ENCODE measurements at places on chromosomes 1 and 21. TPM values are rescaled to one million over a fixed set of nuclear protein-coding genes. Genes with fewer than 3 reads are reported as not detected.
A peak's percentile ranks its signal among the peaks of the same experiment; 100 is the strongest.

KRTAP12-2 gene
- not detected for total RNA-seq

USP24 gene
- total RNA-seq = 80.4 TPM

SGIP1 gene
- not detected for total RNA-seq

LRRN2 gene
- total RNA-seq = not detected

DNA sequence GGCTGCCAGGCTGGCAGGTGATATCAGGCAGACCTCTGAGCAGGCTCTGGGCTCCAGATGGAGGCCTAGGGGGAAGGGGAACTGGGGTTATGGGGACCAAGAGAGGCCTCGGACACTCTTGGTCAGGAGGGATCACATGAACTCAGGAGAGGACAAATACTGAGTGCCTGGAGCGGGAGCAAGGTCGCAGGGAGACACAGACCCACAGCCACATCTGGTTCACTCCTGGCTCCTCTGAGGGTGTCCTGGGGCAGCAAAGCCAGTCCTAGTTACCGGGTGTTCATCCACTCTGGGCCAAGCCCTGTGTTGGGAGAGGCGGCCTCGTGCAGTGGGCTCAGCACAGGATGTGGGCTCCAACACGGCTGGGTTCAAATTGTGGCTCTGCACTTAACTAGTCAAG lies 239.0 kb downstream of the PTPRU start:
- no peaks in the 10 kb centered on the region for H3K36me3 ChIP-seq
- H3K4me1 ChIP-seq = no peaks in the 10 kb centered on the region
- peaks cover 15% of the 10 kb centered on the region for H3K27me3 ChIP-seq
- no peak overlapping the region for H3K4me3 ChIP-seq

DNA sequence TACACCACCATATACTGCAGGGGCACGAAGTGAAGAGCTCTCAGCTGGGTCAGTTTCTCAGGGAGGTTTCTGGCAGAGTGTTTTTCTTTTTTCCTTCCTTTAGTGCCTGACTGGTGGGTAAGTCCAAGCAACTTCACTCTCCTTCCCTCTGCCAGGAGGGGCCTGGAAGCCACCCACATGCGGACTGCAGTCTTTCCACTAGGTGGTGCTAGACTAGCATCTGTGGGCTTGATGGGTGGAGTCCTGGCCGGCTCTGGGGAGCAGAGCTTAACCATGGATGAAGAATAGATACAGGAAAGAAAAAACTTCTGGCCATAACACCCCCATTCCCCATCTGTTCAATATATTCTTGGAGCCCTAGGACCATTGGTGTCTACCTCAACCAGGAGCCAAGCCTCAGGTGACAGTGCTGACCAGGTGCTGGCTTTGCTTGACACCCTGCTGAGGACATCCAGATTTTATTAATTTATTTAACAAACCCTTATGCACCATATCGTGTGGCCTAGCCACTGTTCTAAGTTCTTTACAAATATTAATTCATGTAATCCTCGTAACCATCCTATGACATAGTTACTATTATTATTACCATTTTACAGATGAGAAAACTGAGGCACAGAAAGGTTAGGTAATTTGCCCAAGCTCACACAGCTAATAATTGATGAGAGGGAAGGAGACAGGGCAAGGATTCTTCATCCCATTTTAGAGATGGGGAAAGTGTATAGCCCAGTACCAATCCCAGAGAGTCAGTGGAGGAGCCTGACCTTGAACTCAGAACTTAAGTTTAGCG lies 126.7 kb upstream of the CSF3R start:
- H3K4me1 ChIP-seq = peaks cover 30% of the 10 kb centered on the region
- no peak overlapping the region for H3K4me3 ChIP-seq
- H3K27ac ChIP-seq = no peak overlapping the region
- H3K27me3 ChIP-seq = peaks cover 21% of the 10 kb centered on the region
- no peaks in the 10 kb centered on the region for H3K36me3 ChIP-seq

DNA sequence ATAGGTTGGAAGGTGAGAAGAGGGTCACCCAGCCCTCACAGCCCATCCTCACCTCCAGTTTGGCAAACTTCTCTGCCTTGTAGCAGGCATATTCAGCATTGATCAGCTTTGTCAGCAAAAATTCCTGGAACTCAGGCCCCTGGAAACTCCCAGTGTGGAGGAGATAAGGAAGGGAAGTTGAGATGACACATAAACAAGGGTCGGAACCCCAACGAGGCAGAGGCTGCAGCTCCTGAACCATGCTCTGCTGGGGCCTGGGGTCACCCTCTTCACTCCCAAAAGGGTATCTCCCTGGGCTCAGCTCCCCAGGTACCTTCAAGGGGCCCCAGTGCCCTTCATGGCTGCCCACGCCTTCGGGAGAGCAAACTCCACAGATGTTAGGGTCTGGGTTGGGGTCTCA lies 60.4 kb downstream of the RAP1GAP start:
- peaks cover 13% of the 10 kb centered on the region for H3K27me3 ChIP-seq
- H3K4me1 ChIP-seq = no peaks in the 10 kb centered on the region
- H3K4me3 ChIP-seq = no peak overlapping the region

DNA sequence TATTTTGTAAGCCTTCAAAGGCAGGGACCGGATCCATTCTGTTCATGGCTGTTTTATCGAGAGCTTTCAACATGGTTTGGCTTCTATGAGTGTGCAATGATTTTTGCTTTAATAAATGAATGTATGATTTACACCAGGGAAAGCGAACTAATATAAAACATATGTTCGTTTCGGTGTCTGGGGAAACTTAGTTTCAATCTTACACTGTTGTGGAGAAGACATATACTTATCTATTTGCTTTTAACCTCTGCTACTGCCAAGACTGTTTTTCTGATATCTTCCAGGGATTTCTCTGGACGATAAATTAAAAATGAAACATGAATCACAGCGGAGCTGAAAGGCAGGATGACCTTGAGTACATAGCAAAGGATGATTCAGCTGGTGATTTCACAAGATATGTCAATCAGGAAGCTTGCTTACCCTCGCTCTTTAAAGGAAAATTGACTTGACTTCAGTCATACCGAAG lies 14.7 kb upstream of the CYYR1 start:
- no peaks in the 10 kb centered on the region for H3K4me1 ChIP-seq
- H3K36me3 ChIP-seq = no peaks in the 10 kb centered on the region
- no peak overlapping the region for H3K4me3 ChIP-seq
- H3K27me3 ChIP-seq = no peaks in the 10 kb centered on the region
- H3K27ac ChIP-seq = no peak overlapping the region
- DNase-seq = no peak

DNA sequence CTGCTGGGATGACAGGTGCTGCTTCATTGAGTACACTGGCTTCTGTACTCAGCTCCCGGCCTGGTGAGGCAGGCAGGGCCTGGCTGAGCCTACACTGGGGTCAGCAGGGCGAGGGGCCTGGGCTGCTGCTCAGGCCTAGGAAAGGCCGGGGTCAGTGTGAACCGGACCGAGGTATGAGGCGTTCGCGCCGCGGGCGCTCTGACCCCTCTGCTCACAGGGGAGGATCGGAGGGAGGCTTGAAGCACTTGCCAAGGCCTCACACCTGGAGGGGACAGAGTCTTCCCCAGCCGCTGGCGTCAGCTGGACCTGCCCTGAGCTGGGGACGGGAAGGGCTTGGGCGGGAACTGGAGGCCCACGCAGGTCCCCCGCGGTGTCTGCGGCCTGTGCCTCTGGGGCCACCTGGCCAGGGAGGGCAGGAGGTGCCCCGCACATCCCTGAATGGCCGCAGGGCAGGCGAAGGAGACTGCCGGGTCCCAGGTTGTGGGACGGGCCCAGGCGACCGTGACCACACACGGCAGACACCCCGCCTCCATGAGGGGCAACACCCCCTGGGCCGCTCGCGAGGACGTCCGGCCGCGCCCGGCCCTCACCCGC lies 466 bp downstream of the PEX10 start:
- peak overlapping the region; percentile 60 for H3K4me3 ChIP-seq
- peaks cover 23% of the 10 kb centered on the region for H3K4me1 ChIP-seq
- H3K27me3 ChIP-seq = no peaks in the 10 kb centered on the region

DNA sequence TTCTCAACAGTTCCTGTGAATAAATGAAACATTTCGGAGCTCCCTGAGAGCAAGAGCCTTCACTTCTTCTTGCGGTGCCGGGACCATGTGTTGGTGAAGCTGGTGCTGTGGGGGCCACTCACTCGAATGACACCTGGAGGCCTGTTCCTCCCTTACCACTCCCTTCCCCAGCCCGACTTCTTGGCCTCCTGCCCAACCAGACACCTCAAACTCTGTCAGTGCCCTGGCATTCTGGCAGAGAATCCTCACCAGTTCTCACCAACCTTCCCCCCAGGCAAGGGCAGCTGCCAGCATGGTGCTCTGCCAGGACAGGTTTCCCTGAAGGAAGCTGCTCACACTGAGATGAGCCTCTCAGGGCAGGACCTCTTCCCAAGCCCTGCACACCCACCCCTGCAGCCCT lies 68.3 kb downstream of the MPZL1 start:
- H3K27me3 ChIP-seq = no peaks in the 10 kb centered on the region
- no peaks in the 10 kb centered on the region for H3K4me1 ChIP-seq
- DNase-seq = no peak

- no peaks in the 10 kb centered on the region for H3K4me1 ChIP-seq
- DNase-seq = no peak
- H3K4me3 ChIP-seq = no peak overlapping the region
- no peaks in the 10 kb centered on the region for H3K36me3 ChIP-seq
- H3K27me3 ChIP-seq = no peaks in the 10 kb centered on the region
These were observed 167.2 kb downstream of the CYYR1 start for GRCh38 chr21:26405735-26406361.

- no peaks in the 10 kb centered on the region for H3K4me1 ChIP-seq
- no peaks in the 10 kb centered on the region for H3K36me3 ChIP-seq
- no peak overlapping the region for H3K27ac ChIP-seq
- DNase-seq = no peak
These were observed 135.0 kb downstream of the NAV1 start for GRCh38 chr1:201673915-201674314.

DNA sequence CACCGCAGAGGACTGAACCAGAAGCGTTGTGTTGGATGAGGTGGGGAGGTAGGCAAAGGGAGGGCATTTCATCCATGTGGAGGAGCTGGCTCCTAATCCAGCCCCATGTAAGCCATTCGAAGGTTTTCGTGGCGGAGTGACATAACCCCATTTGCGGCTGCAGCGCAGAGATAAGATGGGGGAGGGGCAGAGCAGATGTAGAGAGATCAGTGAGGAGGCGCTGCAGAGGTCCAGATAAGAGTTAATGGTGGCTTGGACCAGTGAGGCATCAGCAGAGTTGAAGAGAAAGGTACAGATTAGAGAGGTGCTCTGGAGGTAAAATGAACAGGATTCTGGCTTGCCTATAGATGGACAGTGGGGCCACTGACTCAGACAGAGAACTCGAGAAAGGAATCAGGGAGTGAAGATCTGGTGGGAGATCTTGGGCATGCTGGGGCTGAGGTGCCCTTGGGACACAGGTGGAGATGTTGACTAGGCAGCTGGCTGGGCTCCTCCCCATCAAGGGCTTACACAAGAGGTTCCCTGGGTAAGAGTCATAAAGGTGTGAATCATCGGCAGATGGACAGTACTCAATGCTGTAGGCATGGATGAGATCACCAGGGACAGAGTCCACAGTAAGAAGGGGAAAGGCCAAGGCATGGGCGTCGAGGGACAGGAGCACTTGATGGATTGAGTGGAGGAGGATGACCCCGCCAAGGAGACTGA lies 7.8 kb upstream of the PTPRF start:
- no peaks in the 10 kb centered on the region for H3K4me1 ChIP-seq
- no peak for DNase-seq
- H3K27ac ChIP-seq = no peak overlapping the region
- H3K36me3 ChIP-seq = no peaks in the 10 kb centered on the region
- no peak overlapping the region for H3K4me3 ChIP-seq

GRCh38 chr1:38605063-38605462 lies 254.5 kb downstream of the RRAGC start:
- no peaks in the 10 kb centered on the region for H3K4me1 ChIP-seq
- H3K27me3 ChIP-seq = peaks cover 14% of the 10 kb centered on the region
- H3K4me3 ChIP-seq = no peak overlapping the region
- DNase-seq = no peak

Data from T-cell (primary cell).